ENCODE measurements at places on chromosomes 12 and 14. TPM values are rescaled to one million over a fixed set of nuclear protein-coding genes. Genes with fewer than 3 reads are reported as not detected.

- H3K36me3 ChIP-seq, result no peaks in the 10 kb centered on the region
- no peaks in the 10 kb centered on the region for H3K4me1 ChIP-seq
- DNase-seq, result no peak
- H3K27ac ChIP-seq, result no peak overlapping the region
Observed at GRCh38 chr14:42710071-42710470, 1103.4 kb downstream of the LRFN5 start.

DNA sequence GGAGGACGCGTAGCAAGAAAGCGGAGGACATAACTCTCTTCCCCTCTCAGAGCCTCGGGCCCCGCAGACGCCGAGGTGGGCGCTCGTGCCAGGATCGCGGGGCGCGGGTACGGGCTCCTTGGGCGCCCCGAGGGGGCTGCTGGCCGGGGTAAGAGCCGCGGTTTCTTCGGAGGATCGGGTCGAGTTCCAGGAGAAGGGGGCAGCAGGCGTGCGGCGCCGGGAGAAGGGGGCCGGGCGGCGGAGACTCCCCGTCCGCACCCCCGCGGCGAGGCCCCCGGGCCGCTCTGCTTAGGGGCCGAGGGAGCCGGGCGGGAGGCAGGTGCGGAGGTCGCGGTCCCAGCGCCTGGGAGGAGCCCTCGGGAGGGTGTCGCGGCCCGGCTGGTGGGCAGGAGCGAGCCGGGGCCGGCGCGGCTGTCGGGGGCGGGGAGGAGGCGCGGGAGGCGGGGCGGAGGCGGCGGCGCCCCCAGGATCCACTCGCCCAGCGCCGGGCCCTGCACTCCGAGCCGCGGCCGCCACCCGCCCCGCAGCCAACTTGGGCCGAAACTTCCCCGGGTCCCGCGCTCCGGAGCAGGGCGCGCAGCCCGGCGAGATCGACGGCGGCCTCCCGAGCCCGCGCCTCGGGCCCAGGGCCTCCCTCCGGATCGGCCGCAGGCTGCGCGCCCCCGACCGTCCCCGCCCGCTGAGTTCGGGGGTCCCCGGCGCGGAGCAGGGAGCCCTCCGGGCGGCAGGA is 64.4 kb downstream of the FBXL14 start:
- peaks cover 25% of the 10 kb centered on the region for H3K4me1 ChIP-seq
- H3K4me3 ChIP-seq, result peak overlapping the region; percentile 82
- H3K36me3 ChIP-seq, result peaks cover 3% of the 10 kb centered on the region
- no peak for DNase-seq

DNA sequence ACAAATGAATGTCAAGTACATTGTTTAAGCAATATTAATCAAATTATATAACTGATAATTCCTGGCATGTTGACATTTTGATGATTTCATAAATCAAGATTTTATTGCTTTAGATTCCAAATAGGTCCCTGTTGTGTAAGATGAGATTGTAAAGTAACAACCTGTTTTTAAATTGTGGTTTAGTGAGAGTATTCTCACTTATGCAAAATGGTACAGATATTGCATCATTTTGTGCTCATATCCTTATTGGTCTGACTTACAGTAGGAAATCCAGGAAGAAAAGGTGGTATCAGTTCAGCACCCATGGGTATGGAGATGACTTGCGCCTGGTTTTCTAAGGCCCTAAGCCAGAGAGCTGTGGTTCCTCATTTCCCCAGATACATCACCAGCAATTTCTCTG is 165.5 kb downstream of the KIF21A start:
- no peak overlapping the region for H3K27ac ChIP-seq
- no peaks in the 10 kb centered on the region for H3K36me3 ChIP-seq
- H3K27me3 ChIP-seq, result peaks cover 17% of the 10 kb centered on the region
- no peaks in the 10 kb centered on the region for H3K4me1 ChIP-seq
- no peak for DNase-seq

DNA sequence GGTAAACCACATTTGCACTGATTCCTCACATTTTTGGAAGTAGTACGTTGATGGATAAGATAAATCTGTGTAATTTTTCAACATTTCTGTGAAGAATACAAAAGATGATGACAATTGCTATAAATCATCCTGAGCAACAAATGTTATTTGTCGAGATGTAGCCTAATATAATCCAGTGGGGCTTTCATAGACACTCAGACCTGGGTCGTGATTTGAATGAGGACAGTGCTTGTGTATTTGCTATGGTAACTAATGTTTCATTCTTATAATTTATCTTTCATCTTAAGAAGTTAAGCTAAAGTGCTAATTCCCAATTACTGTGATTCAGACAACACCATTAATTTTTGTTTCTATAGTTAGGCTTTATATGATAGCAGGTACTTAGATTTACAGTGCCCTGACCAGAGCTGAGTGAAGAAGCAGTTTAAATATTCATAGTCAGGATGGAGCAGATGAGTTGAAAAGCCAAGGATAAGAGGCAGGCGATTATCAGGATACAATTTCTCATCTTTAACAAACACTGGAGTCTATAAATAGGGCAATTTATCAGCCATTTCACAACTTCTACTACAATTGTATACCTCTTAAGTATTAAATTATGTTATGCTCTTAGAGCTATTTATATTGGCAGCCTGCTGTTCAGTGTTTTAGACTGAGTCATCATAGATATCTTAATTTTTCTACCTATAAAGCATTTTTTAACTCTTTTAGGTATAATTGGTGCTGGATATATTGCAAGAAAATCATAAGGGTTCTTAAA is 359.9 kb downstream of the TRHDE start:
- H3K27ac ChIP-seq, result no peak overlapping the region
- H3K4me3 ChIP-seq, result no peak overlapping the region

DNA sequence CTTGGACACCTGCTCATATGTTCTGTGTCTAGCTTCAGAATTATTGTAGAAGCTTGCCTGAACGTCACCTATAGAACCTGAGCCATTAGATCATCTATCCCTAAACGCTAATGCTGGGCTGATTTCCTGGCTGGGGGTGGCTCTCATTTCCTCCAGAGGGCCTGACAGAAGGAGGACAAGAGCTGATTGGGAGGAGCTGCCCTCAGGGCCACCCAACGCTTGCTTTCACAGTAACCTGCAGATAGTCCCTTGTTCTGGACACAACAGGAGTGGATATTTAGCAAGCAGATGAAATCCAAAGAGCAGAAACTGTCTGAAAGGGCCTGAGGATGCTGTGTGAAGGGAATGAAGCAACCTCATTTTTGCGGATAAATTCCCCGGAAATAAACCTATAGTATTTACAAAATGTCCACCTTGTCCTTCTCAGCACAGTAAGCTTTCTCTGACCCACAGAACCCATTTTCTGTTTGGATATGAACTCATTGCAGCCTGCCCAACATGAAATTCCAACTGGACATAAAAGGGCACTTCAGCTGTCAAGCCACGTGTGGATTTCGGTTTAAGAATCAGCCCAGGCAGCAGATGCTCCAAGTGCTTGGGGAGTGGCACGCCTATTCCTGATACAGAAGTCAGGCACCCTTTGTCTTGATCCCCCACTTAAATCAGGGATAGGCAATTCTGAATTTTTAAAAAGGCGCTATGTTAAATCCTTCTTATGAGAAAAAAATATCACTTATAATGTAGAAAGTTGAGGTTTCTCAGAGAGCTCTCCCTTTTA is 32.8 kb upstream of the TUBA1C start:
- no peak overlapping the region for H3K4me3 ChIP-seq
- no peak for DNase-seq
- peaks cover 14% of the 10 kb centered on the region for H3K4me1 ChIP-seq
- no peaks in the 10 kb centered on the region for H3K36me3 ChIP-seq
- H3K27me3 ChIP-seq, result peaks cover 5% of the 10 kb centered on the region

- no peak overlapping the region for H3K4me3 ChIP-seq
- no peaks in the 10 kb centered on the region for H3K36me3 ChIP-seq
- no peak overlapping the region for H3K27ac ChIP-seq
- peaks cover 7% of the 10 kb centered on the region for H3K4me1 ChIP-seq
Observed at GRCh38 chr12:7042842-7043241, 17.7 kb upstream of the C1S start.

GRCh38 chr14:61889914-61890351 is 127.7 kb downstream of the SNAPC1 start:
- H3K4me3 ChIP-seq, result peak overlapping the region; percentile 58
- H3K27ac ChIP-seq, result peak overlapping the region; percentile 74
- H3K36me3 ChIP-seq, result peaks cover 3% of the 10 kb centered on the region
- H3K27me3 ChIP-seq, result peaks cover 24% of the 10 kb centered on the region
- peak; percentile 84 for DNase-seq

GRCh38 chr12:19550626-19551025 is 111.3 kb downstream of the AEBP2 start:
- H3K27me3 ChIP-seq, result no peaks in the 10 kb centered on the region
- H3K36me3 ChIP-seq, result peaks cover 2% of the 10 kb centered on the region
- peaks cover 10% of the 10 kb centered on the region for H3K4me1 ChIP-seq

GRCh38 chr12:42097971-42098370 is 46.7 kb downstream of the GXYLT1 start:
- H3K4me3 ChIP-seq, result peak overlapping the region; percentile 88
- H3K4me1 ChIP-seq, result peaks cover 33% of the 10 kb centered on the region
- DNase-seq, result peak; percentile 71
- H3K27ac ChIP-seq, result peak overlapping the region; percentile 86
- H3K27me3 ChIP-seq, result no peaks in the 10 kb centered on the region
- peaks cover 18% of the 10 kb centered on the region for H3K36me3 ChIP-seq

DNA sequence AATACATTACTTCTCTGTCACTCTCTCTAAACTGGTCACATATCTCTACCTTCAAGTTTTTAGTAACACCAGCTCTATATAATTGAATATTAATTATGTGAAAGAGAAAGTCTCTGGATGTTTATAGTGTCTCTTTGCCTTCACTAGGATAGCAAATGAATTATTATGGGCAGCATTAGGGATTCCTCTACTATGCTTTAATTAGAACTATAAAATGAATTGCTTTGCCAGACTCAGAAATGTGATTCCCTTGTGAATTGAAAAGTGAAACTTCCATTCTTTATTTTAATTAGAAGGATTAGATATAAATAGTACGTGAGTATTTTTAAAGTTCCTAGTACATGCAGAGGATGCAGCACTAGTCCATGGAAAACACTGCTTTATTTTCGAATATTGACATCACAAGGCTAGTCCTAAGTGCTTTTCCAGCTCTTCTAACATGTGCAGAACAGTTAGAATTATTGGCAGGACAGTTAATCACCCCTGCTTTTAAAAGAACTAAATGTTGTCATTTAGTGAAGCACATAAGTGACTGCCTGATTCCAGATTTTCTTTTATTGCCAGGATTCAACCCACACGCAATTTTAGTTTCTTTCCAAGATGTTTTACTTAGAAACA is 23.0 kb upstream of the REP15 start:
- peaks cover 3% of the 10 kb centered on the region for H3K36me3 ChIP-seq
- H3K4me1 ChIP-seq, result no peaks in the 10 kb centered on the region
- H3K4me3 ChIP-seq, result no peak overlapping the region
- H3K27ac ChIP-seq, result no peak overlapping the region
- DNase-seq, result no peak

The TRMT61A gene
- 22.7 TPM for total RNA-seq

The MIP gene
- total RNA-seq, result not detected

The GUCY2C gene
- not detected for total RNA-seq

The SOCS4 gene
- 36.4 TPM for total RNA-seq

The PDE3A gene
- not detected for total RNA-seq

The ESRRB gene
- 0.09 TPM for total RNA-seq

The PPP2R5C gene
- total RNA-seq, result 160 TPM

Data from activated CD4-positive, alpha-beta T cell treated with anti-CD3 and anti-CD28 coated beads, Interleukin-2, amount 10 ng/mL, durations not matched to agents 24 days and 14 days (primary cell).